Stimulated activated CD4-positive, alpha-beta T cell treated with anti-CD3 and anti-CD28 coated beads, Interleukin-12 subunit alpha, Interleukin-12 subunit beta, amount 100 ng/mL, for 24 hours (primary cell): ENCODE measurements at places on chromosomes 2 and 18.

DNA sequence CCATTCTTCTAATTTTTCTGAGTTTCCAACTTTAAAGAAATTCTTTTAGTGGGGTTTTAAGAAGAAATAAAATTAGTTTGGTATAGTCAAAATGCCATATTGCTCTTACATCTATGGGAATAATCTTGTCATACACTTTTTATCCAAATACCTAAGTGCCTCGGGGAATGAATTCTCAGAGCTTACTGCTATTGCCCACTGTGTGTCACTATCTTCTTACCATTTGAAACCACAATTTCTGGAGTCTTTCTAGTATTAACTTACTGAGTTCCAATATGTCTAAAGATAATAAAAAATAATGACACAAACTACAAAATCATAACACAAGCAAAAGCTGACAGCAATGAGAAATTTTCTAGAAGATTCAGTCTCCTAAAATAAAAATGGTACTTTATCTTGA is 23.7 kb upstream of the DNAH6 start:
- no peak for DNase-seq

DNA sequence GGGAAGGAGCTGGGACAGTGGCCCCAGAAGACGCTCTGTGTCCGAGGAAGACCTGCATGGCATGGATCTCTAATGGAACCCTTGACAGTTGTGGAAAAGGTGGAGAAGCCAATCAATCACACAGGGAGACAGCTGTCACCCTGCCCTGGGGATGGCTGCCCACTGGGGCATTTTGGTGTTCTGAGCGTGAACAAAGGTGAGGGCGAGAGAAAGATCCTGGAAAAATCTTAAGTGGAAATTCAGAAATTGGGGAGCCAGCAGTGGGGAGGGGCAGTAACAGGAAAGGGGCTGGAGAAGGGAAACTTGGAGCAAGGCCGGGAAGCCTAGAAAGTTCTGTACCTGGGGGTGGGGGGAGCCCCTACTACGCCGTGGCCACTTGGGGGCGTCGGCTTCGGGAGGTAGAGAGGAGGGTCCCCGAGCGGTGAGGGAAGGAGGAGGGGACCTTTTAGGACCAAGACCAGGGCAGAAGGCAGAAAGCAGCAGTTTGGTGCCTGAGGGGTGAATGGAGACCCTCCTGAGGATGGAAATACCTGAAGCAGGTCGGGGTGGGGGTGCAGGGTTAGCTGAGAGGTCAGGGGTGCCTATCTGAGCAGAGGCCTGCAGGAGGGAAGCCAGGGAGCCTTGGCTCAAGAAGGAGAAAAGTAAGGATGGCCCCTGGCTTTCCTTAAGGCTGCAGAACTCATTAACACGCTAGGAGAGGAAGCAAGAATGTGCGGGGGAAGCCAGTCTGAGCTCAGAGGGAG is 30.0 kb downstream of the NGEF start:
- DNase-seq = no peak

- no peak for DNase-seq
These were observed 36.8 kb upstream of the ALPP start for GRCh38 chr2:232341739-232342126.

DNA sequence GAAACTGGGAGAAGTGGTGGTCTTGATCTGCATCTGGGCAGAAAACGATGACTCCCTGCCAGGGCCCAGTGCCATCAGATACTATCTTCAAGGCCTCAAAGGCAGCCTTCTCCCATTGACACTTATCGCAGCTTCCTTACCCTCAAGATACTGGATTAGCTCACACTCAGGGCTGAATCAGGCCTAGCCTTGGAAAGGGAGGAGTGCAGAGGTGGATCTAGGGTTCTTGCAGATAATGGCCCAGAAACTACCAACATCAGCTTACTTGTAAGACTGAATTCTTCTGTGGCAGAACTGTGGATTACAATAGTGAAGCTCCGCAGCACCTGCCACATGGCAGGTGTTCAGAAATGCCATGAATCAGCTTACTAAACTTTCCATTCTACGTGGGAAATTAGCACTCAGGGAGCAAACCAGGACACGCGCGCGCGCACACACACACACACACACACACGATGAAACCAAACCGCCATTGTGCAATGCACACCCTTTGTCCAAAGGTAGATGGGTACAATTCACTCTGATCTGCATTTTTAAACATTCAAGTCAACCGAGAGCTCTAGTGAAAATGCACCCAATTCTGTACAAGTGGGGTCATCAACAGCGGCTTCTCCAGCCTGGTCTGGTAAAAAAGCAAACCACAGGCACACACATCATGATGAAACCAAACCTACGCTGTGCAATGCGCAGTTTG is 26.3 kb upstream of the TMEM182 start:
- DNase-seq = no peak
